ENCODE measurements at places on chromosomes 6 and 20.

DNA sequence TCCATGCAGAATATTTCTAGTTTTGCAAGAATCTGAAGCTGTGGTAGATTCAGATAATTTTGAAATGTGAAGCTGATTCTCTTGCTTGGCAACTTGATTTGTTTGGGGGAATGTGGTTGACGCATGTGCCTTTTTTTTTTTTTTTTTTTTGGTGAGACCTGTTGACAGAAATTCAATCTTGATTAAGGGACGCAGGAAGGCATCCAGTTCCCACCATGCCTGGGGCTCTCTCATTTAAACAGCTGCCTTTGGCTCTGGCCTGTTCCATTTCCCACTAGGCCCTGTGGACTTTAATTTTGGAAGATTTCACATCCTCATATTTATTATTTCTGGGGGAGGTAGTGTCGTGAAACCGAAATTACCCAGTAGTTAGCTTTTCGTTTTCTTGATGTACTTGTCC is 8.6 kb downstream of the TPX2 start:
- no peak for DNase-seq

- DNase-seq = no peak
These were observed 99.3 kb downstream of the PAX1 start for GRCh38 chr20:21804802-21805201.

DNA sequence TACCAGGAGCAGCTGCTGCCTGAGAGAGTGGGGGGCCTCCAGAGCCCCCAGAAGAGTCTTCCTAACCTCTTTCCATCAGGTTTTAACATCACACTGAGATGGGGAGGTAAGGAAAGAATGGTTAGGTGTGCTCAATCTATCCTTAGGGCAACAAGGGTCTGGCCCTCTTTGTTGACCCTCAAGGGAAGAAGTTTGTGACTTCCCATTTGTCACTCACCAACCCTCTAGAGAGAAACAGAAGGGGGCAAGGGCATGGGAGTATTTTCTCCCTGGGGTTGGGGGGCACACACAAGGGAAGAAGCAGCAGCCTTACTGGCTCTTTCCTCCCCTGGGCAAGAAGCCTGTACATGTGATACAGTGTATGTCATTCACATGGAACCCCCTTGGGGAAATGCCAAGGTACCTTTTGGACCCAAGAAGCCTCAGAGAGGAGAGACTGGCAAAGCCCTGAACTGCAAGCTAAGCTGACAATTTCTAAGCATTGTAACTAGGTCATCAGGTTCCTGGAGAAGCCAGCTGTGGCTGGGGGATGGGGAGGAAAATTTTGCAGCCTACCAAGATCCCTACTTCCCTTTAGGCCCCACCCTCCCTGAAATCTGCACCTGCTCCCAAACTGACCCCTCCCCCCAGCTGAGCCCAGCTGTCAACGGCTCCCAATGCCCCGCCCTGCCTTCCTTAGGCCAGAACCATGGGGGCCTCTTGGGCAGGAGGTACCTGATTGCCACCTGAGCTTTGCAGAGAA is 14.5 kb downstream of the BCL2L1 start:
- no peak for DNase-seq

- DNase-seq = no peak
These were observed 758 bp downstream of the GCLC start for GRCh38 chr6:53544217-53544469.

- DNase-seq = peak; percentile 13
These were observed 1.6 kb downstream of the SRSF6 start for GRCh38 chr20:43459022-43459942.

DNA sequence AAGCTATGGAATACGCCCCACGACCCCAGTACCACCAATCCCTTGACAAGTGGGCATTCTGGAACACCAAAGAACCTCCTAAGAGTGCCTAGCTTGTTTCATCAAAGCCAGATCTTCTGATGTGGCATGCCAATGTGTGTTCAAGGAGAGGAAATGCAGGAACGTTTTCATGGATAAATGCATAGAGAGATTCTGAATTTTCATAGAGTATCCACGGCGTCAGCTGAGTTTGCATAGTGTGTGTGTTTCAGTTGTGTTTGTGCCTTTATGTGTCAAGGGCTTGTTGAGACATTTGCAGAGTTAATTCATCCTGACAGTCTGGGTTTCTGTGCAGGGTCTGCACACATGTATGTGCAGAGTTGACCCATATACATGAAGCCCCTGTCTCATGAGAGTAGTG is 172.7 kb upstream of the LRFN2 start:
- no peak for DNase-seq

DNA sequence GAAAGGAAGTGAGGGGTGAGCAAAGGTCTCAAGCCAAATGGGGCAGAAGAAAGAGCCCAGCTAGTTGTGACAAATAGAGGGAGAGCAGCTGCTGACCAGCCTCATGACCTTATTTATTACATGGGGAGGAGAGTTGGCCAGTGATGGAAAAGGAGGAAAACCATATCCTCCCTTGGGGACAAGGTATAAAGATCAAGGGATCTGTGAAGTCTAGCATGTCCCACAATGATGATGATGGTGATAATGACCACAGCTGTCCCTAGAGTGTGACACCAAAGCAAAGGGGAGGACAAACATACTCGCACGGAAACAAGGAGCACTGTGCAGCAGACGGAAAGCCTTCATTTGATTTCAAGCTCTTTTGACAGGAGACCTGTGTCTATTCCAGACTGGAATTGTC is 190.4 kb upstream of the MCHR2 start:
- no peak for DNase-seq

DNA sequence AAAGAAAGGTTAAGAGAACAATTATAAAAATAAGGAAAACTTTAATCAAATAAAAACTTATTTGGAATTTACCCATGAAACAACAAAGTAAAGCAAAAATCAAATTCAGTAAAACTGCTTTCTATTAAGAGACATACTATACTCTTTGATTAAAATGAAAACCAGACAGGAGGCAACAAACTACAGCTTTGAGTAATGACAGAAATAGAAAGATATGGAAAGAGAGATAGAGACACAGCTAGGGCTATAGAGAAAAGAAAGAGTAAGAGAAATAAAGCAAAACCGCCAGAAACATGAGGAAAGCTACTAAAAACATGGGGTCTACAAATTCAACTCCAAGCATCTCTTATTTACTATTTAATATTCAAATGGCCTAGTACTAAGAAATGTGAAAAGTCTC is 67.6 kb downstream of the PHIP start:
- no peak for DNase-seq

- DNase-seq = no peak
These were observed 21.0 kb downstream of the SRSF3 start for GRCh38 chr6:36615018-36615761.

- DNase-seq = no peak
These were observed 226.8 kb downstream of the TMEM242 start for GRCh38 chr6:157096522-157096921.

GRCh38 chr20:49286689-49287551 is 9.1 kb upstream of the ZNFX1 start:
- DNase-seq = no peak

DNA sequence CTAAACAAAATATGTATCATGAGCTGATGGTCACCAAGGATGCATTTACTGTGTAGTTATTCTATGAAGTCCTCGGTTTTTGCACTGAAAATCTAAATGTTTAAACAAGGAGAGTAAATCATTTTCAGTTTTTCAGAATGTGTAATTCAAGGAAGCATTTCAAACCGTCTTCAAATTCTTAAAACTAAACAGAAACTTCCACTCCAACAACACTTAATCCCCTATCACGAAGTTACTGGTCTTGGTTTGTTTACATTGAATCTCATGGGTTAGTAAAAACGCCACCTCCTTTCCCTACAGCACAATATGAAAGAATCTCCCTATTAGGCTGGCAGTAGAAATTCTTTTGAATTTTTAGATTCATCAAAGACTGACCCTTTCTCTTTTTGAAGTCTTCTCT is 192.9 kb downstream of the AIG1 start:
- no peak for DNase-seq

DNA sequence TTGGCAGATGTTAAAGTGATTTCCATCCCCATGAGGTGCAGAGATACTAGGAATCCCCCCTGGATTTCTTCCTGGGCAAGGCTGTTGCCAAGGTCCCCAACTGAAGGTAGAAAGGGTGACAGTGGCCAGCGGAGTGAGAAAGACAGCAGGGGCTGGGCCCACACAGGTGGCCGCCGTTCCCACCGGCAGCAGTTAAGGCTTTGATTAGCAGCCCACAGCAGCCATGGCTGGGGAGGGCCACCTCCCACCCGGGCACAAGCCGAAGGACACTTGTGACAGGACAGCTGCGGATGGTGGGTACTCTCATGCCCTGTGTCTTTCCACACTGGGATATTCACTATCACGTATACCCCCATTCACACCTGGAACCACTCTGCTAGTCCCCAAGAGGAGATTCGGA is 63.9 kb upstream of the CDYL start:
- DNase-seq = no peak

- no peak for DNase-seq
These were observed 213.7 kb downstream of the ATXN1 start for GRCh38 chr6:16547587-16547986.

DNA sequence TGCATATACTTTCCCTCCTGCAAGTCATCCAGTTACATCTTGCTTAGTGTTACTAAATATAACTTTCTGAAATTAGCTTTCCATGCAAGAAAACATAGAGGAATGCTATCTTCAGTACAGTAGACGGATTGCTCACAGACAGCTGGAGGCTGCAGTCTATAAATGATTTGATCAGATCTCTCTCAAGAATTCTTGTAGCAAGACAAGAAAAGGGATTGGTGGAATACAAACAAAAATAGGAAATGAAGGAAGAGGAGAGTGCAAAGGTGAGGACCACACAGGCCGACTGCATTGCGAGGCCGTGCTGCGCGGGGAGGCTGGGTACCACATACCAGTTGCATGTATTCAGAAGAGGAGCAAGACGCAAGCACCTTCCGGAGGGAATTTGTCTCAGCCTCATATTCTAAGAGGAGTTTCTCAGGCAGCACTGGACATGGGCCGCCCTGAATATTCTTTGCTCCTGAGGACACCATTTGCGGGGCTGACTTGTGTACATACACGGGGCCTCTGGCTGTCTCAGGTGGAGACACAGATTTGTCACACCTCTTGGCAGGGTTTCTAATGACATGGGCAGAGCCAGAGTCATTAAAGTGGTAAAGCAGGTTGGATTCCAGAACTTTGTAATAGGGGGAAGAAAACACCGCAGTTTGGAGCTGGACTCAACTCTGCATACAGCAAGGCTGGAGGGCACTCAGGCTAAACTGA is 22.7 kb upstream of the KIF25 start:
- no peak for DNase-seq

DNA sequence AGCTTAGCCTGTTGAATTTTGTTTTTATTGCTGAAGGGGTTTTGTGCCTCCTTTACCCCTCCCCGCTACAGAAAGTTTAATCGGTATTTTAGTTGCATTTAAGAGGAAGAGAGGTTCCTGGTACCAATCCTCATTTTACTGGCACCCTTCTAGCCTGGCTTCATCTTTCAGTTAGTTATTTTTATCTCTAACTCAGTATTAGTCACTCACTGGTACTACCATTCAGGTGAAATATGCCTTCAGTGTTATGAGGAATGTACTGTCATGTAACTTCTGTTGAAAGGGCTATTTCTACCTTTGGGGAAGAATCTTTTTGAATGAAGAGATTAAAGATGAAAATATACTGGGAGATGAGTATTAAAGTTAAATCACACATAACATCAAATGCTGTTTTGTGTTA is 211.8 kb downstream of the CDKAL1 start:
- DNase-seq = no peak

- DNase-seq = no peak
These were observed 270.6 kb downstream of the FARS2 start for GRCh38 chr6:5531853-5532375.

DNA sequence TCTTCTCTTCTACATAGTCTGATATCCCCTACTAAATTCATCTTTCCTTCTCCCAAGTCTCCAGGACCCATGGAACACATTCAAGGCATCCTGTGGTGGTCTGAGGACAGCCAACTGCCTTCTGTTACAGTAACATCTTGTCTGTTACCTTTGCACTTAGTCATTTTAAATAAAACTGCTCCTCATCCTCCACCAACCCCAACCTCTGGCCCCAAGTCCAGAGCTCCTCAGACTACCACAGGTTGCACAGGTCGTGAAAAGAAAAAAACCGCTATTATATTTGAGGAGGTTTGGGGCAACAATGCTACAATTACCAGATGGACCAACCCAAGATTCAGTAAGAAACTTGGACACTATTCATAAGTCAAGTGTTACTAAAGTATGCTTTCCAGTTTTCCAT is 49.9 kb downstream of the MAN1A1 start:
- DNase-seq = no peak

DNA sequence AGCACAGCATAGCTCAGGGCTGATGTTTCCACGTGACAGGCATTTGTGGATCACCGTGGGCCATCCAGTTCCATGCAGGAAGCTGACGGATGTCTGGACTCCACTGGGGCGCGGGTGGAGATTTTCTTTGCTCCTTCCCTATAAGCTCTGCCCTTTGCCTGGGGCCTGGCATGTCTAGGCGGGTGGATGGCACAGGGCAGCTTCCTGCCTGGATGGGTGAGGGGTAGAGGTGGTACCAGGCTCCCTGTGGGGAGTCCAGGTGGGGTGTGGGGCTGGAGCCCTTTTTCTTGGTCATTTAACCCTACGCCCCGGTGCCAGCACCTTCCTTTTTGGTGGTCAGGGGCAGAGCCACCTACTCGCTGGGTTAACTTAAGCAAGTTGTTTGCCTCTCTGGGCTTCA is 10.4 kb downstream of the FAM110A start:
- no peak for DNase-seq

- no peak for DNase-seq
These were observed 23.9 kb downstream of the SERPINB6 start for GRCh38 chr6:2947445-2947844.

DNA sequence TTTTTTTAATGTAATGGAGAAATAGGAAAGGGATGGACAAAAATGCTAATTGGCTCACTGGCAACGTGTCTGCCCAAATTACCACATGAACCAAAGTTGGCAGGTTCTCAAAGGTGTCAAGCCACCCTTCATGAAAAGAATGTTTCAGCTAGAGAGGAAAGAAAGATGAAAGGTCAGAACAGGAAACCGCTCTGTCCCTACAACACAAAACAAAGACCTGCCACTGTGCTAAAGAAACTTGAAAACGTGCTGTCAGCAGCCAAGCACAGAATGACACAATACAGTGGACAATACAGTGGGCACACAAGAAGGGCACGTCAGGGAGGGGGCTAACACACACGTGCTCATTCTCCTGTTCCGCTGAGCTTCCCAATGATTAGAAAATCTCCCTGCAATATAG is 4.9 kb downstream of the PREP start:
- no peak for DNase-seq

GRCh38 chr20:5504061-5504739 is 187.4 kb upstream of the PROKR2 start:
- DNase-seq = no peak
